Right ventricle myocardium inferior (tissue), 1 donor: ENCODE measurements at places on chromosomes 7 and 10. TPM values are rescaled to one million over a fixed set of nuclear protein-coding genes. Genes with fewer than 3 reads are reported as not detected.

GRCh38 chr10:74842301-74842954 is 16.0 kb downstream of the KAT6B start:
- no peak for DNase-seq

DNA sequence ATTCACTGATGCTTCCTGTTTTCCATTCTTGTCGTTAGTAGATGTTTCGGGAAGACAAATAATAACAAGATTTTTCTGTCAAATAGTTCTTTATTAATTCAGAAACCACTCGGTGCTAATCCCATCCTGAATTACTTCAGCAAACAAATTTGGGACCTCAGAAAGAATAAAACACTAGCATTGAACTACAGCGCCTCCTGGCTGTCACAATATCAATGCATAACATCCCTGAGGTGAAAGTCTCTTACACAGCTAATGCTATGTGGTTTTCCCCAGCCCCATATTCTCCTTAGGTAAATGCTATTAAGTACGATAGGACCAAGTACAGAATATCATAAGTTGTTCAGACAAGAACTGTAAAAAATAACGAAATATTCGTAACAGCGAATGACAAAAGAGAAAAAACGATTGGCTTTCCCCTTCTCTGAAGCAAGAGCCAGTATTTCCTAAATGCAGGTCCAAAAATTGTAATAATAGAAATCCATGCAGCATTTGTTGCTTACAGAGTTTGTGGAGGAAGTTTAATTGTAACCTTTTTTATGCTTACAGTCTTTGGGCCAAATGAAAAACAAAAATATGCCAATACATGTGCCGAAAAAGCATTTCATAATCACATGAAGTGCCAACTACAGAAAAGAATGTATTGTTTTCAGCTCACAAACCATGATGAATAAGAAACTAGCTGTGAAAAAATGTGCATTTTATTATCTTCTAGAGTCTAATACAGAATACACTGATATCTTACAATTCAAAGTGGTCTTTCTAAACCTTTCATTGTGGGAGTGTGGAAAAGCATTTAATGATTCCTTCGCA is 47.3 kb downstream of the MYPN start:
- DNase-seq = no peak

GRCh38 chr7:107043921-107044346 is 571 bp upstream of the PRKAR2B start:
- no peak for DNase-seq

- no peak for DNase-seq
Measured at GRCh38 chr10:130140425-130140824, 4.2 kb downstream of the GLRX3 start.

ABCC2 gene
- 0.05 TPM for total RNA-seq
